Bronchial epithelial cell (primary cell): ENCODE measurements at places on chromosomes 2 and 18.

DNA sequence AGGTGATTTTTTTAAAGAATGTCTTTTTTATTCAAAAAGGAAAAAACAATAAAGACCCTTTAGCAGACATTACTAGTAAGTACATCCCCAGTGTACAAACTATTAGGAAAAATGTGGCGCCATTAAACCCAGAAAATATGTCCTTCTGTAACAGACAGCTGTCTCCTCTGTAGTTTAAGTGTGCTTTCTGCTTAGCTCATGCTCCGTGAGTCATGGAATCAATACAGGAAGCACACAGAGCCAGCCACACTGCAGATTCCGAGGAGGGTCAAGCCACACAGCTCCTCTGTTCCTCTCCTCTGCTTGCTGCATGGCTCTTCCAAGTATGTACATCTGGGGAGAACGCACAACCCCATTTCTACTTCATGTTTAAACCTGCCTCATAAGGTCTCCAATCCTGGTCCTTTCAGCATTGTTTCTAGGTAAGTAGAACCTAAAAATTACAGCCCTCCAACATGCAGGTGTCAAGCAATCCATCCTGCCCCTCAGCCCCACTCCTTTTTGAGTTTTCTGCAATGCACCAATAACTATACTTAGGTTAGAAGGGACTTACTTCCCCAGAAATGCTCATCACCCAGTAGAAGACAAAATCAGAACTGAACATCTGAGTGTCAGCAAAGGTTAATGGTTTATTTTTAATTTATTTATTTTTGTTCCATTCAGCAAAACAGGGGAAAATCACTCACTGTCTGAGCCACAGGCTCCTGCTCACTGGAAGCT, 37.5 kb downstream of the ACVR1 start:
- DNase-seq: peak; percentile 85

- DNase-seq: no peak
Observed at GRCh38 chr2:62724886-62725711, 19.6 kb downstream of the EHBP1 start.

GRCh38 chr18:5726011-5726410, 169.3 kb downstream of the TMEM200C start:
- DNase-seq: no peak

DNA sequence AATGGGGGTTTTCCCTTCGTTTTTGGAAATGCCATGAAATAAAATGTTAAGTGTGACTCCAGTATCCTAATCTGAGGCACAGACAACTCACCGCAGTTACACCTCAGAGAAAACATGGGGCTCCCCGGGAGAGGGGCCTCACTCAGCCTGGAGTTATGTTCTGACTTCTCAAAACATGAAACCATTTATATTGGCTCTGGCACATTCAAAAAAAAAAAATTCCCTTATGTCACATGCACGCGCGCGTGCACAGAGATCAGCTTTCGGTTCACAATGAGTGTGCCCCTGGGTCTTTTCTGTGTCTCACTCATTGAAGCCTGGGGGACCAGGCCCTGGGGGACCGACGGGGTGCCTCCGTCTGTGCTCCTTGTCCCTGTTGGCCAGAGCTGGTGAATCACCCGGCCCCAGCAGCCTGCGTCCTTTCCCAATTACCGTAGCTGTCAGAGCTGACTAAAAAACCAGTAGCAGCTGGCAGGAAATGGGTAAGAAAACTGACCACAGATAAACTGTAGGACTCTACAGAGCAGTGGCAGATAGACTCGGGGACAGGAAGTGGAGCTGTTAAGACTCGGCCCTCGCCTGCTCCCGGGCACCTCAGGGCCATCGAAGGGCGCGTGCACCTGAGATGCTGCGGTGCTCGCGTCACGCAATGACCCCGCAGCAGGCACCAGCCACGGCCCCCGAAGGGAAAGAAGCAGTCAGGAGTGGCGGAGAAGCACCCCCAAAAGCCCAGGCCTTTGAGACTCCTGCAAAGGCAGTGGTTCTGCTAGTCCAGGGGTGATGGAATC, 138.3 kb upstream of the ID2 start:
- DNase-seq: no peak

DNA sequence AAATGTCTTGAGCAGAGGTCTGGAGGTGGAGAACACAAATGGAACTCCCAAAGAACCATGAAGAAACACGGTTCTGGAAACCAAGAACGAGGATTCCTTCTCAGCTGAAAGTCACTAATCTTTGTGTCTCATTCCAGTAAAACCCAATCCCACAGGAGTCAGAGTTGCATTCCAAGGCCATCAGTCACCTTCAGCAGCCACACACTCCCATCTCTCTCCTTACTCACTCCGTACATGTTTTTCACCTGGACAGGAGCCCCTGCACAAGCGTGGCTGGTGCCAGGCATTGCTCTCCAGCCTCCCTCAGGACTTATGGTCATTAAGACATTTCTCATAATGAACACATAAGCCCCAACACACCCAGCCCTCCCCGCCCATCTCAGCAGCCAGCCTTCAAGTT, 175.4 kb upstream of the SIX2 start:
- DNase-seq: peak; percentile 92

DNA sequence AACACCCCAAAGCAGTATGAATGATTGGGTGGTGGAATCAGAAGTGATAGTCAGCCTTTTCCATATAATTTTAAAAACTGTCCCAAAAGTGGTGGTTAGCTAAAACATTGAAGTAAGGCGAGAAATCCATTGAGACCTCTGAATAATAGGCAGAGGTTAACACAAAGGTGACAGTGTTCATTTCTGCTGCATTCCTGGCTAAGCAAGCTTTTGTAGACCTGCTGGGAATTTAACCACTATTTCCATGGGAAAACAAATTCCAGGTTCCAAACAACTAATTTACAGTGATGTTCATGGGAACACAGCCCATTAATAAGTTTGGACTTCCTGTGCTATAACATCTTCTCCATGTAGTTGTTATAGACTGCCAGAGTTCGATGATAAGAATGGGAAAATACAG, 6.3 kb upstream of the INO80D start:
- no peak for DNase-seq
